ENCODE measurements at places on chromosomes 11 and 22.

- no peak for DNase-seq
Observed at GRCh38 chr22:34416022-34416860, 496.0 kb upstream of the LARGE1 start.

GRCh38 chr22:49961601-49962011 is 1.0 kb downstream of the PIM3 start:
- DNase-seq, result no peak

DNA sequence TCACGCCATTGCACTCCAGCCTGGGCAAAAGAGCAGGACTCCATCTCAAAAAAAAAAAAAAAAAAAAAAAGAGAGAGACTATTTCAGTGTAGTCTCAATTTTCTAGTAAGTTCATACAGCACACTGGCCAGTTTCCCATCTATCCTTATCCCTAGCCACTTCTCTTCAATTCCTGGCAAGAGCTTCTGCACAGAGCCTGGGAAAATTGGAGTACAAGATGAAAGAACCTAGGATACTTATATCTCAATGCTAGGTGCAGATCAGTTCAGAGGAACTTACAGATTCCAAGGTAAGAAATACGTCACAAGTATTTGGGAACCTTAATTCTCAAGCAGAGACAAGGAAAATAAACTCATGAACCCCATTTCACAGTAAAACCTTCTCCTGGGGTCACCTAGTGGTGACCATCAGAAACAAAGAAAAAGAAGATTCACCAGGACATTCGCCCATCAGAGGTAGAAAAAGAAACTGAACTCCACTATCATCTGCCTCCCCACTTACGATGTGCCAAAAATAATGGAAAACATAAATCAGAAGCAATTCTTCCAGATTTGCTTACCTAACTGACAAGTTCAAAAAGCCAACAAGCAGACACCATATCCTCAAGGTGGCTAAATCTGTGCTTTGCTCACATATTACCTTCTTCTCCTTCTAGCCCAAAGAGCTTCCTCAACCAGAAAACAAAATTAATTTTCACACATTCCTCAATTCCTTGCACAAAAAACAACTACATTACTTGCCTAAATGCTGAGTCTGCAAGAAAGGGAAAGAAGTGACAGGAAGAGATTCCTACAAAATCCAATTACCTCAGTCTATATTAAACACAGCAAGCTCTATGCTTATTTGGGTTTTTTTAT is 4.9 kb downstream of the DENND5A start:
- no peak for DNase-seq

- no peak for DNase-seq
Observed at GRCh38 chr11:126390272-126390867, 34.9 kb downstream of the ST3GAL4 start.

All from activated CD8-positive, alpha-beta memory T cell treated with anti-CD3 and anti-CD28 coated beads, Interleukin-2, amount 10 ng/mL, durations not matched to agents 7 days and 5 days (primary cell).